ENCODE measurements at places on chromosomes 2 and 18.

DNA sequence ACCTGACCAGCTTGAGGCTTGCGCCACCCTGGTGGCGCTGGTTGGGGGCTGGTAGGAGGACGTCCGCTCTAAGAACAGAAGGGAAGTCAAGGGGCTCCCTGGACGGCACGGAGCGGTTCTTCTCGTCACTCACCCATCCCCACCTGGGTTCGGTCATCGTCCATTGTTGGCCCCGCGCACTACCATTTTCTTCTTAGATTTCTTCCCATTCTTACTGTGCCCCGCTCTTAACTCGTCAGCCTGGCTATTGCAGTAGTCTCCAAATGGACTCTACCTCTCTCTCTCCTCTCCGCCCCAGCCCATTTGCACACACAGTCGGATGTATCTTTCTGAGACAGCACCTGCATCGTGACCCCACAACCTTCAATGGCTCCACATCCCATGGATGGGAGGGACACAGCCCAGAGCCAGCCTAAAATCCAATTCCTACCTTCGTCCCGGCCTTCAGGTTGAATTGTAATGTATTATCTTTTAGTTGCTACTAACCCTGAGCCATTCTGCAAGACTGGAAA is 814 bp upstream of the RAB1A start:
- DNase-seq, result no peak

DNA sequence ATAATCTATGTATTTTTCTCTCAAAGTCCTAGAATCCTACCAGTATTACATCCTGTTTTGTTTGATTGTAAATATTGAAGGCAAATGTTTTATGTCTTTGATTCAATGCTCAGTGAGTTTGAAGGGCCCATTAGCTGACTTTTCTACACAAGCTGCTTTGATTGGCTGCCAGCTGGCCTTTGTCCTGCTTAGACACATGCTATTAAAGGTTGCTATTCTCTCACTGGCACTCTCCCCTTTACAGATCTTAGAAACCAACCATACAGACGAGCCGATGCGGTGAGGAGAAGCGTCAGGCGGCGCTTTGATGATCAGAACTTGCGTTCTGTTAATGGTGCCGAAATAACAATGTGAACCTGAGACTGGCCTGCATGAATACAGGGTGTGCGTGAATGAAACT is 69.7 kb downstream of the PRPF40A start:
- no peak for DNase-seq

- DNase-seq, result no peak
Observed at GRCh38 chr2:122063716-122064115, 308.3 kb downstream of the TSN start.

- DNase-seq, result no peak
Observed at GRCh38 chr2:201128933-201129505, 13.1 kb downstream of the CFLAR start.

- no peak for DNase-seq
Observed at GRCh38 chr2:8391584-8391983, 290.3 kb upstream of the ID2 start.

GRCh38 chr2:24723665-24724064 is 69.5 kb downstream of the PTRHD1 start:
- no peak for DNase-seq

DNA sequence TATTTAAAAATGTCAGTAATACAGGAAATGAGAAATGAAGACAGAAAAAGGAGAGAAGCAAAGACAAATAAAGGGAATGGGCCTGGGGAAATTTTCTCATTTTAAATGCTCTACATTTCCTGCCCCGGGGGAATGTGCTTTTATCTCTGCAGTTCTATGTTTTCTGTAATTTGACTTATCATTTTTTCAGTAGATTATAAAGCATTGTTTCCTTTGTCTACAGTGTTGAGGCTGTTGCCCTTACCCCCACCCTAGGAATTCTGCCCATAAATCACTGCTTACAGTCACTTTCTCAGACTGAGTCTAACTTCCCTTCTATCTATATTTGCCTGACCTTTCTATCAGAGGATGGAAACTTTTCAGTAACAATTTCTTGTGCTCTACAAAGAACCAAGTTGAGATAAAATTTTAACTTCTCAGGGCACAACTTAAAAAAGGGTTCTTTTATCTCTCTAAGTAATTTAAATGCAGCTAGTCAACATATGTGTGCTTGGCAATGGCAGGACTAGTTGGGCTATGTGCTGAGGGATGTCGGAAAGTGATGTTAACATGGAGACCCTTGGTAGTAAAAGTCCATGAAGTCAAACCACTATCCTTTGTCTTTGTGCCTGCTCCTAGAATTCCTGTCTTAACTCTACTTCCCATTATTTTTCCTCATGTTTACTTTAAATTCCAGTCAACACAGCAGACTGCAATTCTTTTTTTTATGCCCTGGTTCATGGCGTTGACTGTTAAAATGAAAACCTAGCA is 146.5 kb upstream of the MMADHC start:
- DNase-seq, result no peak

- DNase-seq, result no peak
Observed at GRCh38 chr2:174631009-174631981, 33.7 kb upstream of the WIPF1 start.

GRCh38 chr2:54928719-54929118 is 121.5 kb downstream of the RTN4 start:
- DNase-seq, result no peak

GRCh38 chr2:211494536-211494935 is 938.1 kb downstream of the CPS1 start:
- no peak for DNase-seq

- DNase-seq, result no peak
Observed at GRCh38 chr2:144508172-144508851, 11.6 kb downstream of the ZEB2 start.

DNA sequence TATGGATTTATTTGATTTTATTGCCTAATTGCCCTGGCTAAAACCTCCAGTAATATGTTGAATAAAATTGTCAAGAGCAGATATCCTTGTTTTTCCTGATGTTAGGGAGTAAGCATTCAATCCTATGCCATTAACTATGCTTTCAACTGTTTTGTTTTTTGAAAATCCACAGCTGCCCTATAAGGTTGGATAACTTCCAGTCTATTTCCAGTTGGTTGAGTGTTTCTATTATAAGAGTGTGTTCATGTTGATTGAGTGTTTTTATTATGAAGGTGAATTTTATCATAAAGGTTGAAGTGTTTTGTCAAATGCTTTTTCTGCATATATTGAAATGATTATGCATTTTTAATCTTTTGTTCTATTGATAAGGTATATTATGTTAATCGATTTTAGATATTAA is 149.9 kb upstream of the SCN7A start:
- no peak for DNase-seq
